ENCODE measurements at places on chromosomes 12 and 14.

DNA sequence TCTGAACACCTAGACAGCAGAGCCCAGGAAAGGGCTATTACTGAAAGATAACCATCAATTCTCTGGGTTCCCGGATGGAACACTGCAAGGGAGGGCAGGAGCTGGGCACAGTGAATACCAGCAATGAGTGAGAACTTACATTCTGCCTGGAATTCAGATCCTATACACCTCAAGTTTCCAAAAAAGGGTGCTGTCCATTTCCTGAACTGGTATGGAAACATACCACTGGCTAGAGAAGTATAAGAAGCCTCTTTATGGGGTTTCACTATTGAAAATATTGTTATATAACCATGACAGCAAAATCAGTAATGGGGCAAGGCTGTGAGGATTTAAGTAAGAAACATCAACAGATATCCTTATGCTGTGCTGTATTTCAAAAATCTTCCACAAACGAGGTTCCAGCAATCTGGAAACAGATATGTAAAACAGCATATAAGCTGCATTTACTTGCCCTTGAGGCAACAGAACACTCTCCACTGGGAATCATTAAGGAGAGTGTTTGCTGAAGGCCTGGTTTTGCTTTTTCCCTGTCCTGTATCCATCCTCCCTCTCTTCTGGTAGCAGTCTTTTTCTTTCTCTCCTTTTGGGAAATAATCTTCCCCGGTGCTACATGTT lies 53.3 kb upstream of the GTF2A1 start:
- no peak for DNase-seq

DNA sequence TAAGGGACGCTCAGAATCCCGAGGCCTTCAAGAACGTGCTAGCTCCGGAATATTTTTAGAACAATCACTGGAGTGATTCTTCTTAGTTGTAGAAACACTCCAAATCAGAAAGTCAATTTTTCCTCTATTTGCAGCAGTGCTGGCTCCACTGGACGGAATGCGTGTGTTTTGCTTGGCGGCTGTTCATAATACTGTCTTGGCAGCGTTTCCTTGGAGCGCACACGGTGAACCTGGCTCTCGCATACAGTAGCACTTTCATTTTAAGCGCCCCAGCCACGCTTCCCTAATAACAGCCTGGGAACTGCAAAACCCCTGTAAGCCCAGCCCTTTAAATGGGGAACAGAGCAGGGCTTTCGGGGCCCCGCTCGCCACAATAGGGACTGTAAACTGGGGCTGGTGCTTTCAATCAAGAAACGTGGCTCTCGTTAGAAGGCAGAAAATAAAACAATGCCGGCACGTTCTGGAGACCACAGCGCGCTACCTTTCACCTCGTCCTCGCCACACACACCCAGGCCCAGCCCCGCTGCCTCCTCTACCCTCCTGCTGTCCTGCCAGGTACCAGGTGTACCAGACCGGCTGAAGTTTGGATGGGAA lies 79.9 kb downstream of the BCL11B start:
- peak; percentile 60 for DNase-seq

DNA sequence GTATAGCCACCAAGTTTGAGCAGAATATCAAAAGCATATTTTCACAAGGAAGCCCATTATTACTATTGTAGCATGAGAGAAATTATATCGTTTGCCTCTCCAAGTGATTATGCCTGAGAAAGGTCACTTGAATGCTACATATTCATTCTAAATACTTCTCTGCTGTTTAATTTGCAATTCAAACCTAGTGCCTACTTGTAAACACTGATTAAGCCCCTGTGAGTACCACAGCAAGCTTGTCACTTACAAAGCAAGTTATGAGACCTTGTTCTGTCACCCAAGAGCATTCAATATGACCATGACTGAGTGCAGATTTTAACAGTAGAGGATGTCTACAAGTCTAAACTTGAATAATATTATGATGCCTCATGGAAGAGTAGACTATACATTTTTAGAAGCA lies 124.7 kb upstream of the SSTR1 start:
- DNase-seq = no peak

GRCh38 chr12:65894088-65894487 lies 69.8 kb downstream of the HMGA2 start:
- DNase-seq = no peak

- DNase-seq = no peak
Measured at GRCh38 chr14:104309657-104310369, 171.4 kb downstream of the KIF26A start.

GRCh38 chr12:68812553-68813241 lies 4.7 kb downstream of the MDM2 start:
- no peak for DNase-seq

DNA sequence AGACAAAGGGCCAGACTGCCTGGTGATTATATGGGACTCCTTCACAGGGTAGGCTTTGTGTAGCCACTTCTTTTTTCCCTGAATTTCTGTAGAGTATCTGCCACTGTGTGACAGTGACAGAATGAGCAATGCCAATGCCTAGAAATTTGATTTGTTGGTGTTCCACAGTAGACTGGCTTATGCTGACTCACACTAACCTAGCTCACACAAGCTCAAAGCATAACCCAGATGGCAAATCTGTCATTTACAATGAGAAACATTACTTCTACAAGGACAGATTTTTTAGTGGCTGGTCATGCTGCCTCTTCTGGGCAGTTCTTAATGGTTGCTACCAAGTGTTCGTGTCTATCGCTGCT lies 15.9 kb downstream of the CFAP251 start:
- no peak for DNase-seq

DNA sequence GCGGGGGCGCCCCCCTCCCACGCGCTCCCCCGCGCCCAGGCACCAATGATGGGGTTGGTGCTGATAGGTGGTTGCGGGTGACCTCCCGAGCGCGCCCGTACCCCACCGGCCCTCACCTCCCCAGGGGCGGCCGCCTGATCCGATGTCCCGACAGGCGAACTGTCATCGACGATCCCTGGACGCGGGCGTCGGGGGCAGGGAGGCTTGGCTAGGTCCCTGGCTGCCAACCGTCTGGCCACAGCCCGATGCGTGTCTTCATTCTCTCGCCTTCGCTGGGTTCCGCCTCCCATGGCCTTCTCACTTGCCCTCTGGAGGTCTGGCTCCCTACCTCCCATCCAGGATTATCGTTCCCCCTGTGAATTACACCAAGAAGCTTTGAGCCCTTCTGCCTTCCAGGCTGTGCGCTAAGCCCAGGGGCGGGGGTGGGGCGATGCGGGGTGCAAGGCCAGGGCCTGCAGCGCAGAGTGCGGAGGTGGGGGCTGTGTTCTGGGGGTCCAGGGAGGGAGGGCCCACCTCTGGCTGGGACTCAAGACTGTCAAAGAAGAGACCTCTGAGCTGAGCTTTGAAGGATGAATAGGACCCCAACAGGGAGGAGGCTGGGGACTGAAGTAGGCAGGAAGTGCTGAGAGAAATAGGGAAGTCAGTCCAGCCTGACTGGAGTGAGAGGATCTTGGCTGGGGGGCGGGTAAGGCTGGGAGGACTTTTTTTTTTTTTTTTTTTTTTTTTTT lies 7.7 kb upstream of the RACGAP1 start:
- no peak for DNase-seq

DNA sequence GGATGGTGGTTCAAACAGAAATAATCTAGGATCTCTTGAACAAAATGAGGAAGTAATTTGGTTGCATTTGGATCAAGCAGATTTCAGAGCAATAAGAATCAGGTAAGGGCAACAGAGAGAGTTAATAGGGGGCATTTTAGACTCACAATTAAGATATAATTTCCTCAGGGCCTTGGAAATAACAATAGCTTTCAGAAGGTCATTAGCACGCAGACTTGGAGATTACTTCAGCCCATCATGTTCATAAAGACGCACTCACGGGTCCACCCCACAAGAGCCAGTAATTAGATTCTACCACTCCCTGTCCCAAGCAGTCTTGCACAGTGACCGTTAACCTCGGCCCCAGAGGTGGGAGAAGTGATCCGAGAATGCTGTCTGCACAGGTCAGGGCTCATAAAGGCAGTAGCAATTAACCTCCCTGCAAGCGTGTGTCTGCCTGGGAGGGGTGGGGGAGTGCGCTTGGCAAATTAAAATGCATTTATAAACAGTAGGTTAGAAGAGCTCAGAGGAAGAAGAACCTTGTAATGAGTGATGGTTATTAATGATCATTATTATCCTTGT lies 125.7 kb upstream of the CCDC196 start:
- no peak for DNase-seq

- no peak for DNase-seq
Measured at GRCh38 chr14:79939235-79939634, 272.1 kb downstream of the DIO2 start.

DNA sequence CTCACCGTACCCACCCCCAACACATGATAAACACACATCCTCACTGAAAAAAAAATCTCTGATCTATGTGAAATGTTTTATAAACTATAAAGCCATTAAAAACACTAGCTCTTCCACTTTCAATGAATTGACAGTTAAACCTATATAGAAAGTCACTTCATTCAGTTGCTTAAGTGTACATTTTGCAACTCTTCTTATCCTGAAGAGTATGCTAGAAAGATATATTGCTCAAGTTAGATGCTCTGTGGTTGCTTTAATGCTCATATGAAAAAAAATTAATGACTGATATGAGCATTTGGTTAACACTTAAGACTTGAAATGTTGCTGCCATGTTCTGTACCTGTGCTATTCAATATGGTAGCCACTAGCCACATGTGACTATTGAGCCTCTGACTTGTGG lies 21.0 kb upstream of the MIA2 start:
- no peak for DNase-seq
